ENCODE measurements at places on chromosomes 12 and 14. TPM values are rescaled to one million over a fixed set of nuclear protein-coding genes. Genes with fewer than 3 reads are reported as not detected.

GRCh38 chr12:108666401-108666881 lies 32.7 kb upstream of the SELPLG start:
- peaks cover 11% of the 10 kb centered on the region for H3K4me1 ChIP-seq
- DNase-seq: no peak
- no peak overlapping the region for H3K27ac ChIP-seq
- H3K36me3 ChIP-seq: peaks cover 2% of the 10 kb centered on the region
- H3K27me3 ChIP-seq: no peaks in the 10 kb centered on the region

The SRGAP1 gene
- total RNA-seq: 17.8 TPM

DNA sequence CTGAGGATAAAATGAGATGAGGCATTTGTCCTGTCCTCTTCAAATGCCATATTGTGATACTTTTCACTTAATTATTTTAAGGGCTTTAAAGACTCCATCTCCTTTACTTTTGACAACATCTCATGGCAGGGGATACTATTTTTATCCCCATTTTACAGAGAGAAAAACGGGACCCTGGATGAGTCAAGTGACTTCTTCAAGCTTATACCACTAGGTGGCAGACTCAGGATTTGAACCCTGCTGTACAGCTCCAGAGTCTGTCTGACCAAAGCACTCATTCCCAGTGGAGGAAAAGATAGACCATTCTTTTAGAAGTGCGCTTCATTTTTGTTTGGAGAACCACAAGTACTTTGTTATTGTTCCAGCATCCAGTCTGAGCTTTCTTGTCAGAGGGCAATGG lies 1.7 kb upstream of the SMOC1 start:
- peaks cover 12% of the 10 kb centered on the region for H3K4me1 ChIP-seq
- peak overlapping the region; percentile 11 for H3K27ac ChIP-seq
- DNase-seq: no peak
- H3K36me3 ChIP-seq: no peaks in the 10 kb centered on the region
- H3K27me3 ChIP-seq: peaks cover 34% of the 10 kb centered on the region
- no peak overlapping the region for H3K4me3 ChIP-seq

The KDM5A gene
- 137 TPM for total RNA-seq

The TXNDC16 gene
- total RNA-seq: 25.0 TPM

GRCh38 chr12:2380946-2381345 lies 328.2 kb downstream of the CACNA1C start:
- H3K36me3 ChIP-seq: no peaks in the 10 kb centered on the region
- no peak for DNase-seq
- H3K27me3 ChIP-seq: peaks cover 18% of the 10 kb centered on the region

- peaks cover 4% of the 10 kb centered on the region for H3K4me1 ChIP-seq
- DNase-seq: no peak
- H3K36me3 ChIP-seq: no peaks in the 10 kb centered on the region
- H3K27ac ChIP-seq: no peak overlapping the region
- H3K4me3 ChIP-seq: no peak overlapping the region
Observed at GRCh38 chr14:73474952-73475351, 15.8 kb upstream of the RIOX1 start.

DNA sequence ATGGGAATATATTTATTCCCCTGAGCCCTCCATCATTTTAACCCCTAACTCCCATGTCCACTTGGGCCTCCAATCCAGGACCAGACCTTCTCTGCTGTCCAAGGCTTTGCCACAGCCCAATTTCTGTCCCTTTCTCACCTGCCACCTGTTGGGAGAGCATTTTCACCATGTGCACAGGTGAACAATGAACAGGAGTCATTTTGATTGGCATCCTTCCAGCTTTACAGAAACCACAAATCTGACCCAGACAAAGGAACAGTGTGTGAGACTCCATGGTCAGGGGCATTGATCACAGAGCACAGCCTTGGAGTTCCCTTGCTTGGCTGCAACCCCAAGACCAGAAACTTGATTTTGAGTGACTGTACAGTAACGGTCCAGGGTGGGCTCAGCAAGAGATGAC lies 91.9 kb downstream of the CRACR2A start:
- peaks cover 22% of the 10 kb centered on the region for H3K27me3 ChIP-seq
- H3K27ac ChIP-seq: no peak overlapping the region
- H3K36me3 ChIP-seq: no peaks in the 10 kb centered on the region
- no peak for DNase-seq

GRCh38 chr12:6866920-6867412 lies 365 bp upstream of the TPI1 start:
- DNase-seq: no peak
- H3K36me3 ChIP-seq: peaks cover 38% of the 10 kb centered on the region
- H3K4me1 ChIP-seq: peaks cover 22% of the 10 kb centered on the region
- H3K27me3 ChIP-seq: peaks cover 10% of the 10 kb centered on the region

All from progenitor cell of endocrine pancreas (in vitro differentiated cells).